ENCODE measurements at places on chromosomes 1 and 21.

- peak; percentile 95 for DNase-seq
These were observed at the start of gene ARHGAP30 for GRCh38 chr1:161069731-161070270. Gene ARHGAP30, minus strand, starts transcription at chr1:161069891. Its CDS starts 267 bp downstream, at chr1:161069624.

DNA sequence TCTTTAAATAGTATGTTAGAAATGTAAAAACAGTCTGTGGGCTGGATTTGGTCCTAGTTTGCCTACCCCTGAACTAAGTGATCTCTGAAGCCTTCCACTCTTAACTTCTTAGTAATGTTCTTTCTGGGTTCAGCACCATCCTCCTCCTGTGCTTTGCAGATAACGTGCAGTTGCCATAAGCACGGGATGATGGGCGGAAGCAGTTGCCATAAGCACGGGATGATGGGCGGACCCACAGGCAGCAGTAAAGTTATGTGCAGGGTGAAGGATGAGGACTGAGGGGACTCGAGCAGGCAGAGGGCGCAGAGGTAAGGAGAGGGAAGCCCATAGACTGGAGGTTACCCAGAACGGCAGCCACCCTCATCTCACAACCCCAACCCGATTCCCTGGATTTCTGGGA is 25.6 kb downstream of the GPA33 start:
- no peak for DNase-seq

GRCh38 chr21:15804247-15805005 is 74.6 kb downstream of the USP25 start:
- no peak for DNase-seq

GRCh38 chr1:235098547-235098946 is 30.1 kb downstream of the TOMM20 start:
- no peak for DNase-seq

DNA sequence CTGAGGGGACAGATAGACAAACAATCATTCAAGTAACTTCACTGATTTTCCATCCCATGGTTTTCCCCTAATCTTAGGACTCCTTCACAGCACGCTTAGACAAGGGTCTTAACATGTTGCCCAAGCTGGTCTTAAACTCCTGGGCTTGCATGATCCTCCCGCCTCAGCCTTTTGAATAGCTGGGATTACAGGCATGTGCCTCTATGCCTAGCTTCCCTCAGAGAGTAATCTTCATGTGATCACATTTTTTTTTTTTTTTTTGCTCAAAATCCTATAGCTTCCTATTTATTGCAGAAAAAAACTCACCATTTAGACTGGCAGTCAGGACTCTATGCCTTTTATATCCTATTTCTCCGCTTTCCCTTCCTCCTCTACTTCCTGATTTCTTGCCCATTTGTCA is 90.4 kb upstream of the DPH5 start:
- DNase-seq, result no peak

DNA sequence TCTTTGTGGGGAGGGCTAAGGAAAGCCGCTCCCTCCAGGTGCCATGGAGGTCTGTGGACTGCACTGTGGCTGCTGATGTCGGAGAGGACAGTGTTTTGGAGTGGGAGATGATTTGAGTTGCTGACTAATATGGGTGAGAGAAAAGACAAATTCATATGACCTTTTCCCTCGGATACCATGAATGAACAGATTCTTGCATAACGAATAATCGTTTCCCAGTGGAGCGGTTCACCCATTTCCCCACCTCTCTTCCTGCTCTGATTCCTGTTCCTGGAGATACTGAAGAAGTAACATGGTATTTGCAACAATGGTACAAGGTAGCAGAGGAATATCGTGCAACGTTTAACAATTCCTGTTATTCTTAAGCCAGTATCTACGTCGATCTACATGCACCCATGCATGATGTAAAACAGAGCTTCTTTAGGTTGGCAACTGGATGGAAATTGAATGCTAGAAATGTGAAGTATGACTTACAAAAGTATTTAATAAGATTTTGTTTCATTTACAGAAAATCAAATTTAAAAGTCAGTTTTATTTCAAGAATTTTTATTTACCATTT is 227.1 kb downstream of the TOMM20 start:
- no peak for DNase-seq

GRCh38 chr21:39020751-39021477 is 162.3 kb downstream of the PSMG1 start:
- no peak for DNase-seq

DNA sequence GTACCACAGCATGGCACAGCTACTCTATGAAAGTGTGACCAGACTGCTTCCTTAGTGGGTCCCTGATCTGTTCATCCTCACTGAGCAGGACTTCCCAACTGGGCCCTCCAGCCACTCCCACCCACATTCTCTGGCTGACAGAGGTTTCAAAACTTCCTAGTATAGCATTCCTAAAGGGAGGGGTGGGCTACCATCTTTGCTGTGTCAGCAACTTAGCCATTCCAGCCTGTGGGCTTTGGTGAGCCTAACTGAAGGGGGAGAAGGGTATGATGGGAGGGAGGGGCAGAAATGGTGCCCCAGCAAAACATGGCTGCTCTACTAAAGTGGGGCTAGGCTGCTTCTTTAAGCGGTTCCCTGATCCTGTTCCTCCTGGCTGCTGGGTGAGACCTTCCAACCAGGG is 265.2 kb upstream of the ADGRL4 start:
- DNase-seq, result no peak

GRCh38 chr21:42236014-42236413 is 17.1 kb downstream of the ABCG1 start:
- DNase-seq, result no peak

DNA sequence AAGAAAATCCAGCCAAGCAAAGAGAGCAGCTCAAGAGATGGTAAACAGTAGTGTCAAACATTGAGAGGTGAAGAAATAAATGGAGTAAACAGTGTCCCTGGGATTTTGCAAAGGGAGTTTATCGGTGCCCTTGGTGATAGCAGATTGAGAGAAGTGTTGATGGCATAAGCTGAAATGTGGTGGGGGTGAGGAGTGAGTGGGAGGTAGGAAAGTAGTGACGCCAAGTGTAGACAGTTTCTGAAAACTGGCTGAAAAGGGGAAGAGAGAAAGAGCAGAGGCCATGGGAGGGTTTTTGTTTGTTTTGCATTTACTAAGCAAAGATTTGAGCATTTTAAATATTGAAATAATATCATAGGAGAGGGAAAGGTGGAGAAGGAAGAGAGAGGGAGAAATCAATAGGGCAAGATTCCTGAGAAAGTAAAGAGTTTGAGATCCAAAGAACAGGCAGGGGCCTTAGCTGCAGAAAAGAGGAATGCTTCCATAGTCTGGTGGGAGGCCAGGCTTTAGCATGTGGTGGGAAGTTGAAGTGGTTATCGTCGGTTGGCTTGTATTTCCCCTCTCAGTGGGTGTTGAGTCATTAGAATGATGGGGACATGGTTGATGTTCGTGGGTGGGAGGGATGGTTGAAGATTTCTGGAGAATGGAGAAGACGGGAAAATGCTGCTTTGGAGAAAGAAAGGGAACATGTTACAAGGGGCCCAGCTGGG is 26.8 kb upstream of the RASAL2 start:
- DNase-seq, result no peak

DNA sequence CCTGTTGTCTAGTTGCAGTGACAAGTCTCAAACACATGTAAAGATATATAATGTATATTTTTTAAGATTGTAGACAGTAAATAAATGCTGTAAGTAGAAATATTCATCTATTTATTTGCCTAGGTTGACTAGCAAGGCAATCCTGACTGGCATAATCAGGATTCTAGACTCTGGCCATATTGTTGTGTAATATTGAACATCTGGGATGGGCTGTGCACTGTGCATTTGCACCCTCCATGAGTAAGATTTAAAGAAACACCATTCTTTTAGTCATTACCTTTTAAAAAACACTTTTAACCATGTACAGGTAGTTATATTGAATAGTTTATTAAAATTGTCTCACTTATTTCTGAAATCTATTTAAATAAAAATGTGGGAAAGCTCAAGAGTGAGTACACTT is 32.4 kb downstream of the RASAL2 start:
- DNase-seq, result no peak

DNA sequence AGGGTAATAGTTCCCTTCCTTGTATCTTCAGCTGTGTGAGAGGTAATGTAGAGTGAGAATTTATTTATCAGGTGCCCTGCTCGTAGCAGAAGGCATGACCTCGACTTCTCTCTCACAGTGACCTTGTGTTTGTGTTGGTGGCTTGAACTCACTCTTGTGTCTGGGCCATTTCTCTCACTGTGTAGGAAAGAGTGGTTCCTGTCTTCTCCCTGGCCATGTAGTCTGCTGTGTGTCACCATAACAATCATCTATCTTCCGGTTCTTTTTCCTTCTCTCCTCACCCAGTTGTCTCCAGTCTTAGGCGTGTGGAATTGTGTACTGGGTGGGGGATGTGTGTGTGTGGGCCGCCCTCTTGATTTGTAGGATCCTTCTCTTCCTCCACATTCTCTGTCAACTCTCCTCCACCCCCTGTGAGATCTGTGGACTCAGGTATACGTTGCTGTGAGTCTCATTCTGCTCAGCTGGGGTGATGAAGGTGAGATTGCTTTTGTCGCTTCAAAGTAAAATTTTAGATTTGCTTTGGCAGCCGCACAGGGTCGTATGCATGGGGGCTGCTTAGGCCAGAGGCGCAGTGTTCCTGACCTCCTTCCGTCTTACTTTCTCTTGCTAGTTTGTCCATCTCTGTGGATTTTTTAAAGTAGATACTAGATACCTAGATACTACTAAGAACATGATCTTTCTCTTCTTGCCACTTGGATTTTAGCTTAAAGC is 31.6 kb downstream of the MAPKAPK2 start:
- no peak for DNase-seq

DNA sequence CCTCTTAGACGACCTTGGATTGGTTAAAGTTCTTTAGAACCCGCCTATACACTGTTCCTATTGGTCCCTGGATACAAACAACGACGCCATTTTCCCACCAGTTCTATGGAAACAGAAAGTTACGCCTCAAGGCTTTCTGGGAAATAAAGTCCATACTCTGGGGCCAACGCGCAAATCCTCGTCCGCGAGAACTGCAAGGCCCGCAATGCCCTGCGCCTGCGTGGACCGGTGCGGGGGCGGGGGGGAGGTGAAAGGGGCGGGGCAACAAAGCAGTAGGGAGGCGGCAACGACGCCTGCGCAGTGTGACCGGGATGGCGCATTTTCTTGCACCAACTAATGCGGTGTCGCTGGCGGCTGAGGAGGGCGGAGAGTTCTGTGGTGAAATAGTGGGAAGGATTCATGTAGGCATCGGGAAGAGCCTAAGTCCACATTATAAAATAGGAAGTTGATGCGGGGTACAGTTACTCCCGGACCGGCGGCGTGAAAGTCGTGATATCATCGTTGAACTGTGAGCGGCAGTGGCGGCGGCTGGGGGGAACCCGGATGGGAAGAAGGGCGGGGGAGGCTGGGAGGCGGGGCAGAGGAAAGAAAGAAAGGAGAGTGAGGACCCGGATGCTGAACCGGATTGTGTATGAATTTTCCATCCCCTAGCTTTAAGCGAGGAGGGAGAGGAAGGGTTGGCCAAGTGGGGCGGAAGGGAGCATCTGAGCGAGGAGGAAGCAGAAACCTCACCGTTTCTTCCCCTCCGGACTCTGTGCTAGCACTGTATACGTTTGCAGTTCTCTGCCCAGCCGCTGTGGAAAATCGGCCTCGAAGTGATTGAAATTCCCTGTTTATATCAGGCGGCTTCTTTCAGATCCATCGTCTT is at the start of gene GGPS1:
Gene GGPS1, plus strand, starts transcription at position 300 of the 868 bp plus-strand sequence. CDS start 6,695 bp downstream, outside the sequence.
- peak; percentile 98 for DNase-seq

DNA sequence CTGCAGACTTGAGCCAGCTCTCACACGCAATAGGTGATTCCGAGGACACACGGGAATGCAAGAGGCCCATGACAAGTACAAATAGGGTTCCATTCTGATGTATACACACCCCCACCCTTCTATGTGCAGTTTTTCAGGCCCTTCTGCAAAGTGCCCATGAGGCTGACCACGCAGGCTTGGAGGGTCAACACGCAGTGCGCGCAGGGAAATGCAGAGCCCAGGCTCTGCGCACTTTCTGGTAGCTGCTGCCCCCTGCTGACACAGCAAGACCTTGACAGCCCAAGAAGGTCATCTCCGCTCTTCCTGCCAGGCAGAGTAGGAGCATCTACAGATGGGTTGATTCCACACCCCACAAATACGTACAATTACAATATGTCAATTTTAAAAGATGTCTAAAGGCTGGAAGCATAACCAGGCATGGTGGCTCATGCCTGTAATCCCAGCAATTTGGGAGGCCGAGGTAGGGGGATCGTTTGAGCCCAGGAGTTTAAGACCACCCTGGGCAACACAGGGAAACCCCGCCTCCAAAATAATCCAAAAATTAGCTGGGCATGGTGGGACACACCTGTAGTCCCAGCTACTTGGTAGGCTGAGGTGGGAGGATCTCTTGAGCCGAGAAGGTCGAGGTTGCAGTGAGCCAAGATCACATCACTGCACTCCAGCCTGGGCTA is 18.5 kb downstream of the SH3BP5L start:
- peak; percentile 54 for DNase-seq

GRCh38 chr1:34770891-34771504 is 10.0 kb upstream of the GJB3 start:
- DNase-seq, result no peak

- no peak for DNase-seq
These were observed 1177.6 kb downstream of the PLA2G4A start for GRCh38 chr1:188006354-188006753.

GRCh38 chr1:84297546-84298244 is 3.8 kb upstream of the SAMD13 start:
- DNase-seq, result no peak

- no peak for DNase-seq
These were observed 86.0 kb downstream of the LRRC53 start for GRCh38 chr1:74426208-74426937.

DNA sequence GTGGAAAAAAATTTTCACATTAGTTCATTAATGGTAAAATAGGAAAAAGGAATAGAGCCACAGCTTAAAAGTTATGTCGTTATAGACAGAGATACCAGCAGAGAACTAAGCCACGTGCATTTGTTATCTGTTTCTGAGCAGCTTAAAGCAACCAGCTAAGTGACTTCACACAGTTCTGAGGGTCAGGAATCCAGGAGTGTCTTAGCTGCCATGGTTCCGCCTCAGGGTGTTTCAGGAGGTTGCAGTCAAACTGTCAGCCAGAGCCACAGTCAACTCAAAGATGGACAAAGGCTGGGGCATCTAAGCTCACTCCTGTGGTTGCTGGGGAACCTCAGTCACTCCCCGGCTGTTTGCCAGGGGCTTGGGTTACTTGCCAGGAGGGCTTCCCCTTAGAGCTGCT is 515.8 kb downstream of the SMYD3 start:
- DNase-seq, result no peak

GRCh38 chr21:42120903-42121535 is 49.9 kb downstream of the UMODL1 start:
- no peak for DNase-seq

Data from CD4-positive, alpha-beta T cell treated with Interferon gamma for 1 hour (primary cell).